ENCODE measurements at places on chromosomes 11 and 22. TPM values are rescaled to one million over a fixed set of nuclear protein-coding genes. Genes with fewer than 3 reads are reported as not detected.

The MAPK8IP2 gene
- 4.4 TPM for total RNA-seq

DNA sequence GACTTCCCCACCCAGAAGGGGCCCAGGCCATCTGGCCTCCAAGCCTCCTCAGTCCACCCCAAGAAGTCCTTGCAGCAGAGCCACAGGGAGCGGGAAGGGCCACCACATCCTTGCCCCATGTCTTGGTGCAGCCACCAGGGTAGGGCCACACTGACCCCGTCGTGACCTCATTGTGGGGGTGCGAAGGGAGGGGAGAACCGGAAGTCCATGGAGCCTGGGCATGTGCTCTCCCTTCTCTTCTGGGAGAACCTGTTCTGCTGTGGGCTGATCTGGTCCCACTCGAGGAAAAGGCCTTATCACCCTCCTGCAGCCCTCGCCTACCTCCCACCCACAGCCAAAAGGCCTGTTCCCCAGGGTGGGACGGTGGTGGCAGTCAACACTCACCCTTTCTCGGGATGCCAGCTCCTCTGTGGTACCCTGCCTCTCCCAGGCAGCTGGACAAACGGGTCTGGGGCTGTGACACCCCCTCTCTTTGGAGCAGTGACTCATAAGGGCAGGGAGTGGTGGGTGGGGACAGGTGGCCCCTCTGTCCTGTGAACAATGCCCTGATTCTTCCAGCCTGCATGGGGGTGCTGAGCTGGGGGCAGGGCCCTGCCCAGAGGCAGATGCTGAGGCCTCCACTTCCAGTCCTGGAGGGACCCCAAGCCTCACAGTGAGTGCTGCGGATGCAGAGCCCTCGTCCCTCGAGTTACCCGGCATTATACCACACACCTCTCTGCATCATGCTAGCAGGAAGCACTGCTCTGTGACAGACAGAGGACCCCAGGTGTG is 14.6 kb upstream of the CTSD start:
- no peak for DNase-seq
- no peaks in the 10 kb centered on the region for H3K36me3 ChIP-seq
- H3K4me3 ChIP-seq = no peak overlapping the region
- peaks cover 6% of the 10 kb centered on the region for H3K4me1 ChIP-seq
- peaks cover 3% of the 10 kb centered on the region for H3K27me3 ChIP-seq

DNA sequence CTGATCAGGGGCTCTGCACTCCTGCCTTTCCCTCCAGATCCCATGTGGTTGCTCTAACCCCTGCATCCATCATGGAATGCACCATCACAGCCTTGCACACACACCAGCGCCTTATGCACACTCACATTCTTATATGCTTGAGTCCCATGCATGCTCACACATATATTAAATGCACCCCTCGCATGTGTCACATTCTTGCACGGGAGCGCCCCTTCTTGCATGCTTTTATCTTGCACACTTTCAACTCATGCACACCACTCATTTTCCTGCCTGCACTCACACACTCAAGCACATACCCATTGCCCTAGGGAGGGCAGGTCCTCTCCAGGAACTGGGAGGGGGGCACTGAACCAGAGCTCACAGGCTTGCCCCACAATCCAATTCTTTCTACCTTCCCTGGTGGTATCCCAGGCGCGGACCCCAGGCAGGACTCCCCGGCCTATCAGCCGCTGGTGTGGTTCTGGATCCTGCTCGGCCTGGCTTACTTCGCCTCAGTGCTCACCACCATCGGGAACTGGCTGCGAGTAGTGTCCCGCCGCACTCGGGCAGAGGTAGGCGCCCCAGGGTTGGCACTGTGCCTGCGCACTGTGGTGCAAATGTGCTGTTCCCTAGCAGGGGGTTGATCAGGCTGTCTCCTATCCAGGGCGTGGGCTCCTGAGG is 2.3 kb upstream of the CATSPERZ start:
- H3K4me3 ChIP-seq = no peak overlapping the region
- peaks cover 50% of the 10 kb centered on the region for H3K27me3 ChIP-seq
- no peaks in the 10 kb centered on the region for H3K36me3 ChIP-seq
- H3K27ac ChIP-seq = no peak overlapping the region
- H3K4me1 ChIP-seq = peaks cover 38% of the 10 kb centered on the region

- H3K4me1 ChIP-seq = peaks cover 65% of the 10 kb centered on the region
- no peaks in the 10 kb centered on the region for H3K27me3 ChIP-seq
- DNase-seq = no peak
- H3K36me3 ChIP-seq = no peaks in the 10 kb centered on the region
- H3K27ac ChIP-seq = no peak overlapping the region
- H3K4me3 ChIP-seq = no peak overlapping the region
Measured at GRCh38 chr11:27401280-27401832, 38.3 kb upstream of the CCDC34 start.

- H3K4me1 ChIP-seq = peaks cover 47% of the 10 kb centered on the region
- H3K27me3 ChIP-seq = no peaks in the 10 kb centered on the region
- no peak for DNase-seq
- peak overlapping the region; percentile 90 for H3K27ac ChIP-seq
Measured at GRCh38 chr22:39152024-39152510, 413 bp downstream of the CBX7 start.

The TMEM191B gene
- not detected for total RNA-seq

The MMP10 gene
- total RNA-seq = not detected

DNA sequence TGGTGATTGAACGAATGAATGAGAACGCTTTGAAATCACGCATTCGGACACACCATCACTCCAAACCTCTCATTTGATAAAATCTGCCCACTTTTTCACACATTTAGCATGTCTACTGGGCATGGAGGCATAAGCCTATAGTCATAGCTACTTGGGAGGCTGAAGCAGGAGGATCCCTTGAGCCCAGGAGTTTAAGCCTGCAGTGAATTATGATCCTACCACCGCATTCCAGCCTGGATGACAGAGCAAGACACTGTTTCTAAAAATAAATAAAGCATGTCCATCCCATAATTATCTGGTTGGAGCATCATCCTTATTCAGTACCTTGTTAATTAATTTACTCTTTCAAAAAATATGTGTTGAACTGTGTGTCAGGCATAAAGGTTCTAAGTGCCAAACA is 3.3 kb upstream of the PICALM start:
- no peaks in the 10 kb centered on the region for H3K27me3 ChIP-seq
- H3K36me3 ChIP-seq = no peaks in the 10 kb centered on the region
- DNase-seq = no peak
- H3K4me1 ChIP-seq = peaks cover 13% of the 10 kb centered on the region

DNA sequence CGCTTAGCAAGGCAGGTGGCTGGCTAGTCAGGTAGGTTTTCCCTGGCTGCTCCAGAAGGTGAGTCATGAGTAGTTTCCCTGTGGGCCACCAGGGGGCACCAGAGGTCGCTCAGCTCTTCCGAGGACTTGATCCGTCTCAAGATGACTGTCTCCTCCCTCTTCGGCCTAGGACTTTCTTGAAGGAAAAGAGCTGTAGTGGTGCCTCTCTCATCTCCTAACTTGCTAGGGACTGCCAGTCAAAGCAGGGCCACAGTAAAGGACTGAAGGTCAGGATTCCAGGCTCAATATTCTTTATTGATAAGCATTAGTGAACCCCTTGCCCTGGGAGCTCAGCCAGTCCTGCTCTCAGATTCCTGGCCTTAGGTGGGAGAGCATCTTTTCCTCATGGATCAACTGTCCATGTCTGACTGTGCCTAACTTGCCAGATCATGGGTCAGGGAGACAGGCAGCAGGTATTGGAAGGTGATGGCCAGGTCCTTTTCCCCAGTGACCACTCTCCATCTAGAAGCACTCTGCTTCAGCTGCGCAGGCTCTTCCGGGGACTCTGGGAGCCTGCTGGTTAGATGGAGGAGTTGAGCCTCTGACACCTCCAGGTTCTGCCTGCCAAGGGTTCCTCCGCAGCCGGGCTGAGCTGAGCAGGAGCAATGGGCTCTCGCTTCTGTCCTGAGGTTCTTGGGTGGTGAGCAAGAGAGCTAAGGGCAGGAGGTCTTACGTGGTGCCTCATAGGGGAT is 1.9 kb downstream of the POLD4 start:
- H3K27me3 ChIP-seq = no peaks in the 10 kb centered on the region
- peak overlapping the region; percentile 73 for H3K4me3 ChIP-seq
- H3K36me3 ChIP-seq = no peaks in the 10 kb centered on the region
- H3K27ac ChIP-seq = peak overlapping the region; percentile 98
- DNase-seq = no peak

DNA sequence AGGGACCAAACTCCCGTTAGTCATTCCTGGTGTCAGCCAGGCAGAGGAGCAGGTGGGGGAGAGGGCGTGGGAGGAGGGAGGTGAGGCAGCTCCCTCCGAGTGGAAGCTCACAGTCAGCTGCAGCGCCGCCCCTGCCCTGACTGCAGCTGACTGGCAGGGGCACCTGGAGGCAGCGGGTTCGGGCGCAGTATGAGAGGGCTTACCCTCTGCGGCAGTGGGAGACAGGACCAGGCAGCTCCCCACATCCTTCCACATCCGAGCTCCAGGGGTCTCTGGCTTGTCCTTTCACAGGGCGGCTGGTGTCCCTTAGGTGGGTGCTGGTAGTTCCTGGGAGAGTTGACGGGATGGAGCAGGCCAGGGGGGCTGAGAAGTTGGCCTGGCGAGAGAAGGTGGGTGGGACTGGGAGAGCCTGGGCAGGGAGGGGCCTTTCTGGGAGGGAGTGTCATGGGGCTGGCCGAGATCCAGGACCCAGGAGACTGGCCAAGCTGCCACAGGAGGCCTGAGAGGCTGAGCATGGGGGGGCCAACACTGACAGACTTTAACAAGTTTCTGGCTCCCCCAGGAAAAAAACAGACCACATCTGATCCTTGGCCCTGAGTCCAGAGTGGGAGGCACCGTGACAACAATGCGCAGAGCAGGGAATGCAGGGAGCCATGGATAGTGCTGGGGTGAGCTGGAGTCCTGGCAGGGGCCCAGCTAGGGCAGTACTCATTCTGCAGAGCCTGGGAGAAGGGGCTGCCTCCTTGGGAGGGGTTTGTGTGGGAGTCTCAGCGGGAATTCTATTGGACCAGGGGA is 4.9 kb downstream of the ADORA2A start:
- H3K4me1 ChIP-seq = peaks cover 43% of the 10 kb centered on the region
- H3K27ac ChIP-seq = no peak overlapping the region
- peak; percentile 61 for DNase-seq

DNA sequence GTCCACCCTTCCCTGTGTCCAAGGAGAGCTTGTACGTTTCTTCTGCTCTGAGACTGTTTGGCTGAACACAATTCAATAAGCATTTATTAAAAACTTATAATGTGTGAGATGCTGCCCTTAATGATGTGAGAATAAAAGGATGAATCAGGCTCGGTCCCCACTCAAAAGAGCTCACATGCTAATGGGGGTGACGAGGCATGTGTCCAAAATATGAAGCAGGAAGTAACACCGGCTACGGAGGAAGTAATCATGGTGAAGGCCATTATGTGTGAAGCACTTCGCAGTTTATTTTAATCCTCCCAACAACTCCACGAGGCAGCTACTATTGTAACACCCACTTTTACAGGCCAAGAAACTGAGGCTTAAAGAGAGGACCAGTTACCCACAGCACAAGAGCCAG is 3.4 kb upstream of the RASD2 start:
- peaks cover 22% of the 10 kb centered on the region for H3K27me3 ChIP-seq
- H3K4me1 ChIP-seq = peaks cover 20% of the 10 kb centered on the region
- H3K36me3 ChIP-seq = no peaks in the 10 kb centered on the region
- H3K27ac ChIP-seq = no peak overlapping the region

GRCh38 chr11:5620651-5621521 is 3.9 kb upstream of the TRIM34 start:
- no peaks in the 10 kb centered on the region for H3K27me3 ChIP-seq
- DNase-seq = no peak
- H3K27ac ChIP-seq = peak overlapping the region; percentile 74
- H3K4me3 ChIP-seq = no peak overlapping the region
- peaks cover 37% of the 10 kb centered on the region for H3K4me1 ChIP-seq

DNA sequence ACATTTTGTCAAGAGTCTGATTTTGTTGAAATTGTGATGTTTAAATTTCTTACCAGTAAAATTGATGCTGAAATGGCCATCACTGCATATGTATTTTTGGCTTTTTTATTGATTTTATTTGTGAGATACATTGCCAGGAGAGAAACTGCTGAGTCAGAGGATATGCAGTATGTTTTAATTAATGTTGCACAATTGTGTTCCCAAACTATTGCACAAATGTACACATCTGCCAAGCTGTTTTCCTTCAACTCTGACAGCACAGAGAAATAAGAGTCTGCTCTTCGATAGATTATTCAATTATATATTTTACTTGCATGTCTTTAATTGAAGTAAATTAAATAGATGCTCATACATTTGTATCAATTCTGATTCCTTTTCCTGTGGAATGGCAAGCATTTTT is 640.2 kb upstream of the LUZP2 start:
- H3K27ac ChIP-seq = no peak overlapping the region
- H3K27me3 ChIP-seq = no peaks in the 10 kb centered on the region
- no peak for DNase-seq
- H3K36me3 ChIP-seq = no peaks in the 10 kb centered on the region
- no peak overlapping the region for H3K4me3 ChIP-seq

DNA sequence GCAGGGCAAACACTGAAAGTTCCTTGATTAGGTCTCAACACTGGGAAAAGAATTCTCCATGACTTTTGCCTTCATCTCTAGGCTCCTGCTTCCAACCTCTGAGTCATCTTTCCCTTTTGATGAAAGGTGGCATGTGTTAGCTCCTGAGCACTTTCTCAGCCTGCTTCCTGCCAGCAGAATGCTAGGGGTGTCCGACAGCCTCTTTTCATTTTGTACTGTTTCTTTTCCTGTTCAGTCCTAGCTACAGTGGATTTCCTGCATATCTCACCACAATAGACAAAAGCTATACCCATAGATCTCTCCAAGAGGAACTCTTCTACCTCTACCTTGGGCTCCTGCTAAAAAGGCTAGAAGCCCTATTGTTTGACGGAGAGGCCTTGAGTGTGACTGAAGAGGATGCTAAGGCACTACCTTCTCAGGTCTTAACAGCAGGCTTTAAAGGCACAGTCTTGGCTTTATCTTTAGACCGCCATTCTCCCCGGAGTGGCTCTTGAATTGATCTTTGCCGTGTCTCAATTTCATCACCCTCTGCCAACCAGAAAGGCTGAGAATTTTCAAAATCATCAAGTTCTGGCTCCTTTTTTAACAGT is 145.5 kb downstream of the RBFOX2 start:
- peaks cover 20% of the 10 kb centered on the region for H3K4me1 ChIP-seq
- H3K27me3 ChIP-seq = no peaks in the 10 kb centered on the region
- peak overlapping the region; percentile 32 for H3K27ac ChIP-seq

DNA sequence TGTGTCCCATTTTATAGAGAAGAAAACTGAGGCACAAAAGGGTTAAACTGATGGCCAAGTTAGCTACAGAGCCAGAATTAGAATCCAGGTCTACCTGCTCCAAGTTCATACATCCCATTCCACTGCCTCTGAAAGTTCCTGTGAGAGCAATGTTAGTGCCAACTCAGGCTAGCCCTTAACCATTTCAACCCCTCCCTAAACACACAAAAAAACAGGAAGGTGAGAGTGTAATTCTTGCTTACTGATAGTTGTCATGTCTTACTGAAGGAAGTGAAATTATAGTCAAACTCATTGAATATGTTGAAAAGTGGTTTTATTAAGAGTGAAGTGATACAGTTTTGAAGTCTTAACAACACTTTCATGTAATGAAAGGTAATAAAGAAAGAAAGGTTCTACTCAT is 2.9 kb upstream of the E2F8 start:
- DNase-seq = no peak
- peak overlapping the region; percentile 76 for H3K27ac ChIP-seq
- peaks cover 33% of the 10 kb centered on the region for H3K27me3 ChIP-seq
- no peaks in the 10 kb centered on the region for H3K36me3 ChIP-seq

The PHRF1 gene
- 46.7 TPM for total RNA-seq

The SYT7 gene
- 8.1 TPM for total RNA-seq
